ENCODE measurements at places on chromosomes 7 and 10.

- no peak for DNase-seq
Observed at GRCh38 chr7:1670894-1671593, 967 bp downstream of the ELFN1 start.

DNA sequence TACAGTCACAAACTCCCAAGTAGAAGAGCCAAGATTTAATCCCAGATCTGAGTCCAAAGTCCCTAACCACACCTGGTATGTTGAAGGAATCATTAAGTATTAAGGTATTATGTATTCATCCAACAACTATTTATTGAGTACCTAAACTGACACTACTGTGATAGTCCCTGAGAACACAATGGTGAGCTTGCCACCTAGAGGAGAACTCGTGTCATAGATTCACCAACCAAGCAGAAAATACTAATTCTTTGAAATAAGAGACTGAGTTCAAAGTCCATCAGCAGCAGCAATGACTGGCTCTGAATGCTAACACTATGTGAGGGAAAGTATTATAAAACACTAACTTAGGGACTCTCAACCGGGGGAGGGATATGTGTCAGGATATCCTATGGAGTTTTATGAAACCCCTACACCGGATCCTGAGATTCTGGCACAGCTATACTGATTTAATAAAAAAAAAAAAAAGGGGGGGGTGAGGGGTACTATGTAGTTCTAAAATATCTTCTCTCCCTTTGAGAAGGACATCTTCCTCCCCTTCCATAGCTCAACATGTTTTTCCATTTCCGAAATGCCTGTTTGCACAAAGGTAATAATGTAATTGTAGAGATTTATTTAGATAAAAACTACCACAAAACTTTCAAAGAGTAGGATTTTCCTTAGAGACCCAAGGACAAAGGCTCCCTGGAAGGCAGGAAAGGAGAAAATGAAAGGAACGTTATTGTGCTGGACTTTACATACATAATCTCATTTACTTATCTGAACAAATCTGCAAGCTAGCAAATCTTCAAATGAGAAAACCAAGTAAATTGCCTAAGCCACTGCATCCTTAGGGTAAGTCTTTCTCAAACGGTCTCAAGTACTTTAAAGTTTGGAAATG is 1.6 kb downstream of the NCOA4 start:
- peak; percentile 89 for DNase-seq

- DNase-seq = peak; percentile 28
Observed at GRCh38 chr7:2633538-2634266, 1.9 kb downstream of the TTYH3 start.

DNA sequence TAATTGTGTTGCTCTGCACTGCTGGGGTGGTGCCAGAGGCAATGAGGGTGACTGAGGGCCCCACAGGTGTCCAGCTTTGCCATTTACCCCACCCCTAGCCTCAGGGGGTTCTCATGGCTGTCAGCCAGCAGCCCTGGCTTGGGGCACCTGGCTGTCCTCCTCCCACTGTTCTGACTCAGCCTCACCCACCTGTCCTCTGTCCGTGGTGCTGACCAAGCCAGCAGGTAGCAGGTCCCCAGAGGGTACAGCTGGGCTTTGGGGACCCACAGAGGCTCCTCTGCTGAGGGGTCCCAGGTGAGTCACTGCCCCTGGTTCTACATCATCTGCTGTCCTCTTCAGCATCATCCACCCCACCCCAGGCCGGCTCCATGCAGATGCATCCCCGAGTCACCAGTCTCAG is 32.2 kb upstream of the ZNF716 start:
- no peak for DNase-seq

- no peak for DNase-seq
Observed at GRCh38 chr7:90242369-90243168, 2.4 kb upstream of the CFAP69 start.

- no peak for DNase-seq
Observed at GRCh38 chr10:76523791-76524351, 1092.4 kb downstream of the LRMDA start.

GRCh38 chr7:152870106-152870693 is 110.6 kb downstream of the ACTR3B start:
- DNase-seq = no peak

DNA sequence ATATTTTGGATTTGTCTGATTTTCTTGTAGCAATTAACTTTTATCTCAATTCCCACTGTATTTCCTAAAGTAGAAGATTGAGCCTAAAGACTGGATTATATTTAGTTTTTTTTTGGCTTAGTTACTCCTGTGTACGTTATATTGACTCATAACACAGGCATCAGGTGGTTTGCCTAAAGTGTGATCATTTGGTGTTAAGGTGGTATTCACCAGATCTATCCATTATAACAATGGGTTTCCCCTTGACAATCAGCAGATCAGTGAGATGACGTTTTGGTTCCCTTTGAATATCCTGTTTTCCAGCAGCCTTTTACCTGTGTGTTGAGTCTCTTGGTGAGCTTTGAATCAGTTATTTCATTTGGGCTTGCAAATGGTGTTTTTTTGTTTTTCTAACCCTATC is 18.1 kb downstream of the MAPK8 start:
- no peak for DNase-seq

- DNase-seq = no peak
Observed at GRCh38 chr7:70787286-70787685, 344.7 kb upstream of the GALNT17 start.

DNA sequence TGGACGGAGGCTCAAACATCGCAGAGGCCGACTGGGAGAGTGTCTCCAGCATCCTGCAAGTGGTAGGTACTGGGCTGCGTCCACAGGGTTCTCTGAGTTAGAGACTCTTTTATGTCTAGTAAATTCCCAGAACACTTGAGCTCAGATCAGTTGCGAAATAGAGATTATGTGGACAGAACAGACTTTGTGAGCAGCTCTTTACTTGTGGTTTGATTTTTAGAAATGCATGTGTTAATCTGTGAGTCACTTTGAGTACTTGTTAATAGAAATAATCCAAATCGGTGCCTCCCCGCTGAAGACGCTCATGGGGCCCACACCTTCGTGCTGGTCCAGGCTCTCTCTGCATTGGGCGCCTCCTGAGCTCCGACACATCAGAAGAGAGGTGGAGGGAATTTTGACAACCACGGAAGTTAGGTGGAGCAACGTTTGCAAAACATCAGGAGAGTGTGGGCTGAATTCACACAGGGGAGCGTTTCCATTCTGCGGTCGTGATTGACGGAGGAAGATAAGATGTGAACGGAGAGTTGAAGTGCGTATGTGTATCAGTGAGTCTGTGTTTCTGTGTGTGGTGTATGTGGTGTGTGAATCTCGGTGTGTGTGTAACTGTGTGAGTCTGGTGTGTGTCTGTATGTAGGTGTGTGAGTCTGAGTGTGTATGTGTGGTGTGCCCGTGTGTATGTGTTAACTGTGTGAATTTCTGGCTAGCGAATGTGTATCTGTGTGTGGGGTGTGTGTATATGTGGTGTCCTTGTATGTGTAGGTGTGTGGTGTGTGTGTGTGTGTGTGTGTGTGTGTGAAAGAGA is 32.1 kb downstream of the PFKP start:
- no peak for DNase-seq

- no peak for DNase-seq
Observed at GRCh38 chr10:12724807-12725579, 276.5 kb downstream of the CCDC3 start.

GRCh38 chr7:28570113-28570969 is 158.0 kb downstream of the CREB5 start:
- DNase-seq = no peak

- no peak for DNase-seq
Observed at GRCh38 chr7:51242881-51243518, 73.6 kb downstream of the COBL start.

DNA sequence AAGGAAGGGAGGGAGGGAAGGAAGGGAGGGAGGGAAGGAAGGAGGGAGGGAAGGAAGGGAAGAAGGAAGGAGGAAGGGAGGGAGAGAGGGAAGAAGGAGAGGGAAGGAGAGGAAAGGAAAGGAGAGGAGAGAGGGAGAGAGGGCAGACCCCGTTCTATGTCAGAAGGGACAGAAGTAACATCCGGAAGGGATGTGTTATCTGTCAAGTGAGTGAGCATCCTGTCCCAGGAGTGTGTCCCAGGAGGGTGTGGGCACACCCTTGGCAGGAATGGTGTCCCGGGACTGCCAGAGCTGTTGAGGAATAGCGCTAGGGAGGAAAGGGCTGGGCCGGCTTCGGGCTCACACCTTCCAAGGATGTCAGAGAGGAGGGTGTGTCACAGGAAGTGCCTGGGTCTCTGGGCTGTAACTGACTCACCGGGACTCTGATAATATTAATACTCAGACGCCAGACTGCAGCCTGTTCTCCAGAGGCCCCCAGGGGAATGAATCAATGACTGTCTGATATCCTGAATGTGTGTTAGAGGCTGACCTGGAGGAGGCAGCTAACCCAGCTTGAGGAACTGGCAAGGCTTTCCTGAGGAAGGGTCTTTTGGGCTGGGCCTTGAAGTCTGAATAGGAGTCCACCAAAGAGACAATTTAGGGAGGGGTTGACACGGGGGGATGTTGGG is 125.6 kb upstream of the TNRC18 start:
- peak; percentile 43 for DNase-seq

- DNase-seq = peak; percentile 13
Observed at GRCh38 chr7:46072722-46073121, 151.7 kb upstream of the IGFBP3 start.

GRCh38 chr10:97159646-97160305 is 26.0 kb downstream of the SLIT1 start:
- no peak for DNase-seq

DNA sequence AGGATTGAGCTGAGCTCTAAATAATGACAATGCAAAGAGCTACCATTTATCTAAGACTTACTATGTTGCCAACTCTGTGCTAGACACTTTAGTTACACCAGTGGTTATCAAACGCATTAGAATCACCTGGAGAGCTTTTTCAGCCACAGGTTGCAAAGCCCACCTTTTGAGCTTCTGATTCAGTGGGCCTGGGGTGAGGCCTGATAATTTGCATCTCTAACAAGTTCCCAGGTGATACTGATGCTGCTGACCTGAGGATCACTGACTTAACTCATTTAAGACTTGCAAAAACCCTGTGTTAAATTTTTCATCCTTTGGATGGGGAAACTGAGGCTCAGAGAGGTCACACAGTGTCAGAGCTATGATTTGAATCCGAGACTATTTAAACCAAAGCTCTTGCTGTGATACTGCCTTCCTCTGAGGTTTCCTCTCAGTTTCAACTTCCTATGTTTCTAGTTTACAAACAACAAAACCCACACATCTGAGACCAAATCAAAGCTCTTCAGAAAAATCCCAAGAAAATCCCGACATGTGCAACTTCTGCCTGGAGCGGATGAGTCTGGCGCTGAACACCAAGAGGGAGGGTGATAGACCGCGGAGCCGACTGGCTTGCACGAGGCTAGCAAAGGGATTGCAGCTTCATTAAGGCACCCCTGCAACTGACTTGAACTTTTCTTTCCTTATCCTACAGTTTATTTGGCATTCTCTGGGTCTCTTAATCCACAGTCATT is 124.9 kb downstream of the CYP26A1 start:
- DNase-seq = peak; percentile 52

- DNase-seq = no peak
Observed at GRCh38 chr7:98681951-98682350, 64.9 kb downstream of the NPTX2 start.

DNA sequence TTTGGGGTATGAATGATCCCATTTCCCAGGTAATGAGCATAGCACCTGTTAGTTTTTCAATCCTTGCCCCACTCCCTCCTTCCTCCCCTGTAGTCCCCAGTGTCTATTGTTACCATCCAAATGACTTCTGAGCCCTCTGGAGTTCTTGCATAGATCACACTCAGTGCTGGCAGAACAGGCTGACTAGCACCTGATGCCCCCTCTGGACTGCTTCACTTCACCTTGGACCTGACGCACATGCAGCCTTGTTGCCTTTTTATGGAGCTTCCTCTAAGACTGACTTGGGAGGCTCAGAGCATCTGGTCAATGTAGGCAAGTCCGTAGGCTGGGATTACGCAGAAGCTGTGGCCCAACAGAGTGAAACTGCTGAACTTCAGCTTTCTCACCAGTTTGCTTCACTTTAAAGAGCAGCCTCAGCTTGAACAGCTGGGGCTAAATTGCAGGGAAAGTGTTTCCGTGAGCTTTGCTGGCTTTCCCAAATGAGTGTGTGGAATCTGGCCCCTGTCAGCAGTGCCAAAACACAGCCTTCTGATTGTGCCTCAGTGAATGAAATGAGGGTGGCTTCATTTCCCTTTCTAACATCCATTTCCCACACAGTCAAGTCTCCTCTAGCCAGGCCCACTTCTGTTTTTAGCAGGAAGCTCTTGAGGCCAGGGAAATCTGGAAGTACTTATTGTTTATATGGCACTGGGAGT is 48.5 kb downstream of the NXPH1 start:
- DNase-seq = no peak

DNA sequence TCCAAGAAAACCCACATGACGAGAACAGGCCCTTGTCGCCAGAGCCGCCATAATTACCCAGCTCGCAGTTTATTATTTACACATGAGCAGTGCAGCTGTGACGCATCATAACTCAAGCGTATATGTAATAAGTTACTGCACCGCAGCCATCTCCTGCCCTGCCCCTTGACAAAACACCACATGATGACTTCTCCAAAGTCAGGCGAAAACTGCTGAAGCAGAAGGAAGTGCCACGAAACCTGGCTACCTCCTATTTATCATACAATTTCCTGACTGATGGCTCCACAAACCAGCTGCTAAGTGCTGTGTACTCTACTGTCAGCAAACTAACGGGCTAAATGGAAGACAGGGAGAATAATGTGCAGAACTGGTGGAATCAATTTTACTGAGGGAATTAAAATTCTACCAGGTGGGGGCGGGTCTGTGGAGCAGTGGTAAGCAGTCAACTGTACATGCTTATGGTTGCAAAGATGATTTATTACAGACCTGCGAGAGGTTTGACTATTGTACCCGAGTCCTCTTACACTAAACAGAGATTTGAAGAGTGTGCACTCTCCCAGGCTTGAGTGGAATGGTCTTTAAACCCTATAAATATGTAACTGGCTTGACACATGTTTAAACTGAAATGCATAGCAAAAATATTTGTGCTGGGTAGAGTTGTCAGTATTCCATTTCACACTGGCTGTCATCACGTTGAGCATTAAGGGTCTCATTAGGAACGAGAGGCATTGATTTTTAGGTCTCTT is 156.0 kb downstream of the GLI3 start:
- DNase-seq = no peak

GRCh38 chr7:39414224-39415035 is 151.8 kb upstream of the YAE1 start:
- DNase-seq = peak; percentile 68

DNA sequence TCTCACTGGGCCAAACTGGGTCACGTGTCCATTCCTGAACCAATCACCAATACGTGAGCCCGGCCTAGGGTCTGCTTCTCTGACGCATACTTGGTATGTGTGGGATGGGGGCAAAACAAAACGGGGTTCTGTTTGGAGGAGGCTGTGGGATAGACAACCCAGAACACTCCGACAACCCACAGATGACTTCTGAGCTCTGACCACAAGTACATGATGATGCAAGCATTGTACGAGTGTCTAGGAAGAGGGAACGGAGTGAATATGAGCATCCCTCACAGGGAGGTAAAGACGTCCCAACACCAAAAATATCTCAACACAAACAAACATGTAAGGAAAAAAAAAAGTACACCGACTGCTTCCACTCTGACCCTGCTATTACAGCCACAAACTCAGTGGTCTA is 5.6 kb downstream of the DAGLB start:
- DNase-seq = no peak

GRCh38 chr10:53253221-53253620 is 480.6 kb upstream of the MBL2 start:
- no peak for DNase-seq
